ENCODE measurements at places on chromosomes 2 and 18. TPM values are rescaled to one million over a fixed set of nuclear protein-coding genes. Genes with fewer than 3 reads are reported as not detected.

The MAPRE2 gene
- 14.1 TPM for total RNA-seq

The TUBA3E gene
- total RNA-seq = not detected

The D2HGDH gene
- total RNA-seq = 53.0 TPM

The DCC gene
- total RNA-seq = not detected

The SDC1 gene
- 93.0 TPM for total RNA-seq
